ENCODE measurements at places on chromosomes 3 and 15.

GRCh38 chr15:70442616-70443321 is 320.6 kb downstream of the UACA start:
- peak; percentile 8 for DNase-seq

- peak; percentile 91 for DNase-seq
These were observed 33.3 kb downstream of the TM4SF18 start for GRCh38 chr3:149299938-149300801.

DNA sequence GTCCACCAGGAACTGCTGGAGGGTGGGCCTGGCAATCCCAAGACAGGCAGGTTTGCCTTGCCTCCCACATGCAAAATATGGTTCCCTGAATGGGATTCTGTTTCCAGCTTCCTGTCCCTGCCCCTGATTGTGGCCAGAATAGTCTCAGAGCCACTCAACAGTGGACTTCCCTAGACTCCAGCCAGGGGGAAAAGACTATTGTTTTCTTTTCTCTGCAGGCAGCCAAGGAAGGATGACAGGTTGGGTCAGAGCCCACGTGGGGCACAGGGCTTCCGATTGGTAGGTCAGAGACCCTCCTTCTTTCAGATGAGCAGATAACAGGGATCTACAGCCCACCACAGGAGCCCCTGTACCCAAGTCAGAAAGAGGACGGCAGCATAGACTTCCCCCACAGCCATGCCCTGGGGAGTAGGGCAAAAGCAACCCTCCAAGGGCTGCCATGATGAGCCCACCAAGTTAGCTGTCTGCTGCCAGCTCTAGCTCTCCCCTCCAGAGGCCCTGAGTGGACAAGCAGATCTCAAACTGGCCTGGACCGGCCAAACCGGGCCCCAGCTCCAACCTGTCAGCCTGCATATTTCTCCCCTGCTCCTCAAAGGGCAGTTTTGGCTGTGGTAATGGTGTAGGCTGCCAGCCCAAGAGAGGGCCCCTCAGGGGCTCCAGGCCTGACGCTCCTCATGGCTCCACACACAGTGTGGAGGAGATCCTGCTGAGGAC is 6.4 kb downstream of the TLR9 start:
- DNase-seq: no peak

DNA sequence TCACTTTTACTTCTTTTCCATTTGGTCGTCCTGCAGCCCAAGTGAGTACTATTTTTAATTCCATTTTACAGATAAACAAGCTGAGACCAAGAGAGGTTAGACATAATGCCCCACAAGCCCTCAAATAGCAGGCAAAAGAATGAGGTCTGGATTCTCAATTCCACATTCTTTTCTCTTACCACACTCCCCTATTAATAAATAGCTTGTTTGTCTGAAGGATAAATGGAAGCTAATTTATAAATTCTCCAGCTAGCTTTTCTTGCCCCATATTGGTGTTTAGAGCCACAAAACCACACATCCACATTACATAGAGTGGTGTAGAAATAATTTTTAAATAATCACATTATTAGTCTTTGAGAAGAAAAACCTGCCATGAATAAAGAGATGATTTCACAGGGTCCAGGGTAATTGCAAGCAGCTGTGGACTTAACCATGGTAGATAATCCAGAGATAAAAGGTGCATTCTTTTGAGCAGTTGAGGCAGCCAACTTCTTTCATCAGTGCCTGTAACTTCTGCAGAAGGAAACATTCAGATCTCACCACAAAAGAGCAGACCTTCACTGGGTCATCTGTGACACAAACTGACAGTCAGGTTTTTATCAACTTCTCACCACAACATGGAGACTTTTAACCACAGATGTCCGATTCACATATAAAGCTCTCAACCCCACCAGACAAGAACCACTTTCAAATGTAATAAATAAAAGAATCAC is 313.4 kb upstream of the STT3B start:
- DNase-seq: peak; percentile 91

Data from AG10803 (cell line).